ENCODE measurements at places on chromosomes 7 and 10. TPM values are rescaled to one million over a fixed set of nuclear protein-coding genes. Genes with fewer than 3 reads are reported as not detected.

EFCAB10 gene
- not detected for total RNA-seq

MTPN gene
- 172 TPM for total RNA-seq

TEX47 gene
- total RNA-seq, result not detected

DNA sequence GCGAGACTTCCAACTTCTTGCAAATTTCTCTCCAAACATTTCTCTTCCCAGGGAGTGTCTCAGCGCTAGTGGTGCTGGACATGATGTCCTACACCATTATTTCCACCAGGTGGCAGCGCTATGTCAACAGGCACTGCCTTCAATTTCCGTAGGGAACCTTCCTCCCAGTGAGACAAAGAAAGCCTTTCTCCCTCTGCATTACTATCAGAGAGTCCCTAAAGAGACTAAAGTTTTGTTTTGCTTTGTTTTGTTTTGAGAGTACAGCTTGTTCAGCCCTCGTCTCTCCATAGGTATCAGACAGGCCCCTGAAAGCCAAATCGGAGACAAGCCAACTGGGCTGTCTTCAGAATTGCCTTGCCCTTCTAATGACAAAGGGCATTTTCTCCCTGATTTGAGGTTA, 44.2 kb upstream of the GGCT start:
- peak; percentile 80 for DNase-seq

DNA sequence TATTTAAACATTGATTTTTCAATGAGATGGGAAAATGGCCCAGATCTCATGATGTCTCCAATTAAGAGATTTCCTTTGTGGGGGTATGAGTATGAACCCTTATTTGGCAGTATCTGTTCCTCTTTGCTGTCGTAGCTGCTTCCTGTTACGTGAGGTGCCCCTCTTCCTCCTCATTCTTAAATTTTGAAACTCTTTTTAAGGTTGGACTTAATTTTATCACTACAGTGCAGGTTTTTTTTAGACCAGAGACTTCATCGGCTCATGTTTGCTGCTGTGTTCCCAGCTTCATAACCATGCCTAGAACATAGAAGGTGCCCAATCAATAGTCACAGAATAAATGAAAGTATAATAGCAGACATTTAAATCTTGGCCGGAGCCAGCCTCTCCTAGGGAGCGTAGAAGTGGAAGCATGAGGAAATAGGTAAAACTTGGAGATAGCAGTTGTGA, 2.4 kb downstream of the MIOS start:
- no peak for DNase-seq

GRCh38 chr7:155540553-155540952, 5.8 kb downstream of the CNPY1 start:
- DNase-seq, result no peak

- DNase-seq, result no peak
Measured at GRCh38 chr7:50848203-50848602, 65.5 kb upstream of the GRB10 start.

- DNase-seq, result no peak
Measured at GRCh38 chr10:133166828-133167692, 7.0 kb downstream of the KNDC1 start.

DNA sequence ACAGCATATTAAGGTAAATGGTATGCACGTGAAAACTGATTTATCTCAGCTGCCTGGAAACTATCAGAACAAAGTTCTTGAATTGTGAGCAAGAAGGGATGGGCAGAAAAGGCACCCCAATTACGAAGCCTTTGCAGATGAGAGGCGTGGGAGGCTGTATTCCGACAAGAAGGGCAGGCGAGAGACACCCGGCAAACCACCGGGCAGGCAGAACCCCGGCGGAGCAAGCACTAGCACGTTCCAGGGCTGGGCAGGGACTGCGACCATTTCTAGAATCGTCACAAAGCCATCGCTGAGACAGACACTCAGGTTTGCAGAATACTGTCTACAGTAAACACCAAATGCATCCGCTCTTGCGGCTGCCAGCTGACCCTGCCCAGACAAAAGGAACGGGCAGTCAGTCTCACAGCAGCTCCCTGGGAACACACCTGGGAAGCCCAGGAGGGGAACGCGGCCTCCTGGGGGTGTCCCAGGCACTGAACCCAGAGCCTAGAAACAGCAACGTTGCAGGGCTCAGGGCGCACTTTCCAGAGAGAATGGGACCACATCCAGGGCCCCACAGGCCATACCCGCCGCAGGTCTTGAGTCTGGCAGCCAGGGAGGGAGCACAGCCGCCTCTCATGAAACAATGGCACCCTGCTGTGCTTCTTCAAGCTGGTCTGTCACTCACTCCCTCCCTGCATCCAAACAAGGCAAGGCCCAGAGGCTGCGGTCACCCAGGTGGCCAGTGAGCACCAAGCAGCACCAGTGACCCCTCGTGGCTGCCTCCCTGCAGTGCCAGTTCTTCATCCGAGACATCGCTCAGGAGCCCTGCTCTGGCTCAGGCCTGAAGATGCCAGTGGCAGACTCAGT, 261.9 kb downstream of the PTPRN2 start:
- no peak for DNase-seq

- peak; percentile 56 for DNase-seq
Measured at GRCh38 chr10:21518149-21518640, 7.3 kb downstream of the SKIDA1 start.

GRCh38 chr10:3185386-3185785, 12.8 kb upstream of the PITRM1 start:
- DNase-seq, result no peak

Data from fibroblast of the aortic adventitia (primary cell).